Activated CD4-positive, alpha-beta T cell treated with anti-CD3 and anti-CD28 coated beads for 4 hours (primary cell): ENCODE measurements at places on chromosomes 5 and 9.
A peak's percentile ranks its signal among the peaks of the same experiment; 100 is the strongest.

DNA sequence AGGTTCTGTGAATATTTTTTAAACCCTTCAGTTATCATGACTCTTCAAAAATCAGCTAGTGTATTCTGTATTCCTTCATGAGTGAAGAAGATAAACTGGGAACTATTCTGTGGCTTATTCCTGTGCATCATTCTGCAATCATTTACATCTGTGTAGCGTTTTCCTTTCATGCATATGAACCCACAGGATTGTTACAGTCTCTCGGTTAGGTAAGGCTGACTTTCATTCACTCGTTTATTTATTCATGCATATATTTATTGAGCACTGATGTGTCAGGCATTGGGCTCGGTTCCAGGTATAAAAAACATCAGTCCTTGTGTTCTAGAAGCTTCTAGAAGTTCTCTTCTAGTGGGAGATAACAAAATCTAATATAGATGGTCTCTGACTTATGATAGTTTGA, 318.4 kb downstream of the MAN2A1 start:
- DNase-seq = no peak

GRCh38 chr9:14072850-14073249, 241.1 kb downstream of the NFIB start:
- DNase-seq = no peak

- DNase-seq = no peak
These were observed 372.8 kb downstream of the NR2F1-AS1 start for GRCh38 chr5:93208141-93208751.

DNA sequence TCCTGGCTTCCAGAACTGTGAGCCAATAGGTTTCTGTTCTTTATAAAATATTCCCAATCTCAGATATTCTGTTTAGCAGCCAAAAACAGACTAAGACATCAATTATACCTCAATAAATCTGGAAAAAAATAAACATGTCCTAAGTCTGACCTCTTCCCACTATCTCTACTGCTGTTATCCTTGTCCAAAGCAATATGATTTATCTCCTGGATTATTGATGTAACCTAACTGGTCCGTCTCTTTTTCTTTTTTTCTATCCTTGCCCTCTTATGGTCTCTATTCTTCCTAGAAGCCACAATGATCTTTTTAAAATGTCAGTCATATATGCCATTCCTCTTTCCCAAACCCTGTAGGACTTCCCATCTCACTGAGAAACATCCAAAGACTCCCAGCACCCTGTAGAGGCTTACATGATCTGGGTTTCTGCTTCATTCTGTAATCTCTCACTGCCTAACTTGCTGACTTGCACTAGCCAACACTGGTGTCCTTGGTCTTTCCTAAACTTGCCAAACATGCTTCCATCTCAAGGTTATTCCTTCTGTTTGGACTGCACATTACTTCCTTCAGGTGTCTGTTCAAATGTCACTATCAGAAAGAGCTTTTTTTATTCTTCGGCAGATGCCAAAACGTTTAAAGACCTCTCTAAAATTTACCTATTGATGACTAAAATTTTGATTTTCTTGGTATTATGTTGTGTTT, 13.1 kb downstream of the FOCAD start:
- no peak for DNase-seq

GRCh38 chr9:130707225-130707976, 13.8 kb downstream of the EXOSC2 start:
- peak; percentile 77 for DNase-seq

DNA sequence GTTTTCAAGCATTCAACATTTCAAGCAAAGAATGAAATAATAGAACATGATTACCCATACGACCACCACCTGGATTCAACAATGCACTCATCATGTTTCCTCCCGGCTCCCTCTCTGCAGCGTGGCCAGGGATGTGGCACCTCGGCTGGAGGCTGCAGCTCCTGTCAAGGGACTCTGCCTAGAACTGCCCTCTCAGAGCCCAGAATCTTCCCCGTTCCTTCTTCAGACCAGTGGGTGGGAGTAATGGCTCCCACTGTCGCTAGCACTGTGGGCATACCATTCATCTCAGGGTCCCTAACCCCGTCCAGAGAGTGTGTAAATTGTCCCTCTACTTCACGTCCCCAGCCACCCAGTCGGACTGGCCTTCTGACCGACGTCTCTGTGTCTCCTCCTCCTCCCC, 118.6 kb upstream of the COL5A1 start:
- DNase-seq = no peak

GRCh38 chr5:79357398-79357797, 121.5 kb downstream of the JMY start:
- DNase-seq = no peak

GRCh38 chr5:135697251-135697958, 118.6 kb upstream of the CXCL14 start:
- DNase-seq = no peak

DNA sequence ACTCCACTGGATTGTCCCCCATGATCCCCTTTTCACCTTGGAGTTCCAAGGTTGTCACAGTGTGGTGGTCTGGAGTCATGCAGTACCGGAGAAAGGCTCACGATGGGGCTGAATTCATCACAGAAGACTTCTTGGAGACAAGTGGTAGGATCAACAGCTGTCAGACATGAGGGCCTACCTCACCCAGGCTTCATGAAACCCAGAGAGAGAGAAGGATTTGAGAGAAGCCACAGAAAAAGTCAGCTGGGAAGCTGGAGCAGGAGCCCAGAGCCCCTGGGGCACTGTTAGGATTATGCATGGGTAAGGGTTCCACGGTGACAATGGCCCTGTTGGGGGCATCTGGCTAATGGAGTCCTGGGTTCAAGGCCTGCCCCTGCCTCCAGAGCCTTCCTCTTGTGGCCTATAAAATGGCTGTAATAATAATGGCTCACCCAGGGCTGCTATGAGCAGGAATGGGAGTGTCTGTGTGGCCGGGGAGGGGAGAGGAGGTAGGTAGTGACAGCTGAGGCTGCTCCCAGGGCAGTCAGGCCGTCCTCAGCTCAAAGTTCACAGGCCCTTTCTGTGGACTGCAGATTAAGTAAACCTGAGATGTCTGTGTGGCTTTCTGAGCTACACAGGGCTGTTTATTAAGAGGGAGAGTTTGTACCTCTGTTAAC, 910 bp downstream of the TRIM14 start:
- DNase-seq = peak; percentile 49

- DNase-seq = no peak
These were observed 144.2 kb upstream of the SMARCA2 start for GRCh38 chr9:1870915-1871314.

GRCh38 chr9:35609001-35609819, 4.1 kb downstream of the TESK1 start:
- no peak for DNase-seq

DNA sequence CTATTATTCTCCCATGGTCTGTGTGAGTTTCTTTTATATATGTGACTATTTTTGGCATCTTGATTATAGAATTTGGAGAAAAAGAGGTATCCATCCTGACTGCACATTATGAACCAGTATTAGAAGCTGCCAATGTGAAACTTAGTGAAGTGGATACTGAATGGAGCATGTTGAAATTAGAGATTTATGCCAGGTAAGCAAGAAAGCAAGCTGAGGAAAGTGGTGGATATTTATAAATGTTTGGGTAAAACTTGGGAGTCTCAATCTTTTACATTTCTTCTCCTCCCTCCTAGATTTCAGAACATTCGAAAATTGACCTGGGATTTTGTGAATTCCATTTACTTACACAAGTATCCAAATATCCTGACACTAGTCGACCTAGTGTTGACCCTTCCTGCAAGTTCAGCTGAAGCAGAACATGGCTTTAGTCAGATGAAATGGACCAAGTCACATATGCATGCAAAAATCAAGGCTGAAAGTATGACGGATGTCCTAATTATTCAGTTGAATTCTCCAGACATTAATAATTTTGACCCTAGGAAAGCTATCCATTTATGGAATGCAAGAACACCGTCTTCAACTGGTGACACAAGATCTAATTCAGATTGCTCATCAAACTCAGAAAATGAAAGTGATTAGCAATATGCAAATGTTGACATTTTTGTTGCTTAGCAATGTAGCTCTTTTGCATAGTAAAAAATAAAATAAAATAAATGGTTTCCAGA, 66.8 kb upstream of the IL7R start:
- DNase-seq = no peak

- no peak for DNase-seq
These were observed 4.7 kb downstream of the GADD45G start for GRCh38 chr9:89609426-89610006.

DNA sequence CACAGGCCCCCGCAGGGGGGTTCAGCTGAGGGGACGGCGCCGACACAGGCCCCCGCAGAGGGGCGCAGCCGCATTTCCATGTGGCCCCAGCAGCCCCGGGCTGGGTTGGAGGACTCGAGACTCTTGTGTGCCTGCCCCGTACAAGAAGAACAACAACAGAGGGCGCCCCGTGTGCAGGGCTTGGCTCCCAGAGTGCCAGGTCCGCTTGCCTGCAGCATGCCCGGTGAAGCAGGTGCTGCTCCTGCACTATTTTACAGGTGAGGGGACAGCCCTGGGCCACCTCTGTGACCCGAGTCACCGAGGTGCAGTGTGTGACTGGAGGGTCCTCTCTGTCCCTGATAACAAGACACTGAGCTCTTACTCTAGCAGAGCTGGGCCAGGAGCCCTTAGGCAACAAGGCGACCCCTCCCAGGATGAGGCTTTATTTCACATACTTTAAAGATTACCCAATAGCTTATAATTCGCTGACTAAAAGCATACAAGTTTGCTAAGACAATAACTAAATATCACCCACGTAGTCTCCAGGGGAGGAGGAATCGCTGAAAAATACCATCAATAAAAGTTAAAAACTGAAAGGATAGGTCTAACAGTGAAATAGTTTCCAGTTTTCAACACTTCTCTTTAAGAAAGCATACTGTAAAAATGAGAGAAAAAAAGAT, 41.7 kb upstream of the SLC9A3 start:
- DNase-seq = no peak

GRCh38 chr5:1111241-1111726, 579 bp downstream of the SLC12A7 start:
- no peak for DNase-seq

DNA sequence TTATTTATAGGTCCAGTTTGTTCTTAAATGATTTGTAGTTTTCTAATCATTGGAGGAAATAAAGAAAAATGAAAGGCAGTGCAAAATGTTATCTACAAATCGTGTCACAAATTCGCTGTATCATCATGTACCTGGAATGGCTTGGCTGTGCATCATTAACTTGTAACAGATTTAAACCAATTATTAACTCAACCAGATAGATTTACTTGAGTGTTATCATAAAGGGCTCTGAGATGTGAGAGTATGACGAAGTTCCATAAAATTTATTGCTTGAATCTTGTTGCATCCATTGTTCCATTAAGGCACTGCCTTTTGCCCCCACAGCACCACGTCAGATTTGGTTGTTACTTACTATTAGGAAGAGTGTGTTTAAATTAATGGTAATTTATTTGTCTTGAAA, 23.5 kb downstream of the PCSK5 start:
- DNase-seq = no peak

- DNase-seq = no peak
These were observed 147.4 kb upstream of the KLF9 start for GRCh38 chr9:70561786-70562395.

DNA sequence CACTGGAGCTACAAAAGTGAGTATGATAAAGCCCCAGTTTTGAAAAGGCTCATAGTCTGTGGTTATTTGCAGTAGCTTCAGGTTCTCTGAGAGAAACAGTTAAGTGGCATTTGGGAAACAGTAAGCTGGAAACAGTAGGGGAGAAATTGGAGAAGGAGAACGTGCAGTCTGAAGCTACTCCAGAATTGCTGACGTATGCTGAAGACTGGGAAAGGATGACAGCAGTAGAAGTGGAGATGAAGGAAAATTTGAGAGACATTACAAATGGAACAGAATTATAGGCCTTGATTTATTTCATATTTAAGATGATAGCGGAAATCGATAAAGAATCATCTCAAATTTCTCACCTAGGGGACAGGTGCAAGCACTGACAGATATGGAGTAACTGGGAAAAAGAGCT, 248.8 kb downstream of the CAAP1 start:
- no peak for DNase-seq

DNA sequence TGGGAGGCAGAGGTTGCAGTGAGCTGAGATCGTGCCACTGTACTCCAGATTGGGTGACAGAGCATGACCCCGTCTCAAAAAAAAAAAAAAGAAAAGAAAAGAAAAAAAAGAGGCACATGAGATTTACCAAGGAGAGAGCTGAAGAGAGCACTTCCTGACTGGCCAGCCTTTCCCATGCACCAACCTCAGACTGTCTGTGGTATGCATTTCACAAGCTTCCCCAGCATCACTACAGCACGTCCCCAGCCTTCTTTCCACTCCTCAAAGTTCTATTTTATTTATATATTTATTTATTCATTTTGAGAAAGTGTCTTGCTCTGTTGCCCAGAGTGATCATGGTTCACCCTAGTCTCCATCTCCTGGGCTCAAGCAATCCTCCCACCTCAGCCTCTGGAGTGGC, 13.6 kb upstream of the FUBP3 start:
- no peak for DNase-seq

DNA sequence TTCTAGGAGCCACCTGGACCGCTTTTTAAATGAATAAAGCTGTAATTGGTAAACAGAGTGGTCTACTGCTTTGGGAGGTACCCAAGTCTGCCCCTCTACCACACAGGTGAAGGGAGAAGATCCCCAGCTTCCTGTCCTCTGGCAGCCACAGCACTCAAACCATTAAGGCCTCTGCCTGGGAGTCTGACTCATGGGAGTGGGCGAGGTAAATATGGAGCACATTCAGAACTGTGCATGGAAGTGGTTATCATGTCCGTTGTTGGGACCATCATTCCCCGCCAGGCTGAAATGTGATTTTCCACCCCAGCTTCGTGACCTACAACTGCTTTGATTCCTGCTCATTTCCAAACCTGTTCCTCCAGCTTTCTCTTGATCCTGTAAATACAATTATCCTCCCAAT, 59.5 kb upstream of the ALDH1B1 start:
- no peak for DNase-seq

GRCh38 chr5:7828269-7828668, 22.7 kb downstream of the CFAP90 start:
- DNase-seq = no peak

GRCh38 chr9:122127396-122127798, 32.2 kb downstream of the NDUFA8 start:
- peak; percentile 27 for DNase-seq

- no peak for DNase-seq
These were observed 8.8 kb downstream of the FGF18 start for GRCh38 chr5:171428168-171428696.

GRCh38 chr9:237858-238345, 23.2 kb downstream of the DOCK8 start:
- no peak for DNase-seq

- no peak for DNase-seq
These were observed 48.4 kb upstream of the SMIM23 start for GRCh38 chr5:171736976-171737891.

DNA sequence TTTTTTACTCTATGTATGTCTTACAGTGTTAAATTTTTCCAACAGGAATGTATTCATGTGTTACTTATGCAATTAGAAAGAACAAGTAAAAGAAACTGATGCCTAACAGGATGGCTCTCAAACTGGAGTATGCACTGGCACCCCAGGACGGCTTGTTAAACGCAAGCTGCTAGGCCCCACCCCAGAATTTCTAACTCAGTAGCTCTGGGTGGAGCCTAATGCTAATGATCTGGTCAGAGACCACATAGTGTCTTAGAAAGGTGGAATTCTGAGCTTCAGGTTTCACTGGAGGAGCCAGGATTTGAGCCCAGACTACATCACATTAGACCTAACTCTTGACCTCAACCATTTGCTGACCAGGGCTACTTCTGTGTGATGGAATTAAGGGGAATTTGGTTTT, 34.4 kb downstream of the SHC3 start:
- DNase-seq = no peak

- DNase-seq = no peak
These were observed 137.6 kb downstream of the TRPM3 start for GRCh38 chr9:70983723-70984295.

- DNase-seq = no peak
These were observed 85.9 kb upstream of the PARP8 start for GRCh38 chr5:50580506-50580905.
